ENCODE measurements at places on chromosomes 3 and 15.

- DNase-seq = no peak
Observed at GRCh38 chr3:123218990-123219389, 17.2 kb downstream of the SEC22A start.

DNA sequence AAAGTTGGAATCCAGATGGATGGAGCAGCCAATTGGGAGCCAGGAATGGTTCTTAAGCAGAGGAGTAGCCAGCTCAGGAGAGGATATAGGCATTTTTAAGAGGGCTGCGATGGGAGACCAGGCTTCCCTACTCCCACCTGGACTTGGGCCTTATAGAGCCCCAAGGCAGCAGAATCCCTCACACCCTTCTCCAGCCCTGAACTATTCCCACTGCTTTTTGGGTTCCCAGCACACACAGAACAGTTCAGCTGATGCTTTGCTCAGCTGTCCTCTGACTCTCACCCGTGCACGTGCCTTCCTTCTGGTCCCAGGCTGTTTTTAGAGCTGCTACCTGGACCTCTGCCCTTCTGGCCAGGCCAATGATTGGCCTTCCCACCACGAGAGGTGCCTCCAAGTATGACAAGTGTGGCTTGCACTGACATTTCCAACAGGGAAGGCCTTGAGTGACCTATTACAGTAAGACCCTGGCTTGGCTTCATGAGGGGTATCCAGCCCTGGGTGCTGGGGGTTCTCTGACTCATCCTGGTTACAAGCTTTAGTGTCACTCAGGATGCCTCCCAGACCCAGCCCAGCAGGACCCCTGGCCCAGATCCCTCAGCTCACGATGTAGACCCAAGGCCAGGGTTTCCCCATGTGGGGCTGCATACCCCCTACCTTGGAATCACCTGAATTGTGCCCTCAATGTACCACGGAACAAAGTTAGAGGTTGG, 25.2 kb downstream of the NOX5 start:
- DNase-seq = peak; percentile 33

GRCh38 chr3:142115867-142116668, 33.3 kb downstream of the TFDP2 start:
- no peak for DNase-seq

GRCh38 chr15:68126396-68126795, 72.3 kb downstream of the PIAS1 start:
- DNase-seq = no peak

GRCh38 chr15:66834881-66835878, 133.1 kb downstream of the SMAD6 start:
- no peak for DNase-seq

DNA sequence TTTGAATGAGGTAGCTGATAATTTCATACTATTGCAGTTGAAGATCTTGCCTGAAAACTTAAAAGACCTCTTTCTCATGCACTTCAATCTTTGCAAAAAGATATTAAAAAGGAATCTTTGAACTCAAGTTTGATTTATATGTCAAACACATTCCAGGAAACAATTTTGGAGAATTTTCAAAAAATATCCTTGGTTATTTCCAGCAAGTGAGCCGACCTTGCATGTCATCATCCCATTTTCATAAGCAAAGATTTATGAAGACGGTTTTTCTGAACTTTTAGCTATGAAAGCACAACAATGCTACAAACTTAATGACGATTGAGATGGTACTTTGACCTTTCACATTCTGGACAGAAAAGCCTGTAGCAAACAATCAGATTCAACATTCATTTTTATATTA, 95.6 kb downstream of the RFX7 start:
- no peak for DNase-seq

GRCh38 chr3:133424937-133425869, 25.3 kb downstream of the BFSP2 start:
- DNase-seq = no peak

DNA sequence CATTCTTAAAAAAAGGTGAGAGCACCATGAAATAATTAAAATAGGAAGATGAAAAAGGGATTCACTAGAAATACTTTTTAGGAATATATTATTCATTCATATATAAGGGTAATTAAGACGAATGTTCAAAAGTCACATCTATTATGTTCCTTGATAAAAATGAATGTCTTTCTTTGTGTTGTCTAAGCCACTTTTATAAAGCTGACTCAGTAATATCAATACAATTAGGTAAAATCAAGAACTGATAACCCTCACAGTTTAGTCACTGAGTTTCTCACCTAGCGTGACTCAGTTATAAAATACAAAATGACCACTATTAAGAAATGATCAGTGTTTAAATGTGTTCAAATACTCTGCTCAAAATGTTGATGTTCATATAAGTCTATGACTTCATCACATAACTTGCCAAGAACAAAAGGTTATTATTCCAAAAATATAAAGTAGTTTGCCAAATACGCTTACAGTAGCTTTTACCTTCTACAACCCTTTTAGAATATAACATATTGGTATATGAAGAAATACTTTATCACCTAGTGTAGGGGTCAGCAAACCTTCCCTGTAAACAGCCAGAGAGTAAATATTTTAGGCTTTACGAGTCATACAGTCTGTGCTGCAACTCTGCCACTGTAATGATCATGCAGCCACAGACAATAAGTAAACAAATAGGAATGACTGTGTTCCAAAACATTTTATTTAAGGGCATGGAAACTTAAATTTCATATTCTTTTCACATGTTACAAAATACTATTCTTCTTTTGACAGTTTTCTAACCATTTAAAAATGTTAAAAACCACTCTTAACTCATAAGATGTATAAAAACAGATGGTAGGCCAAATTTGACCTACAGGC, 369.8 kb downstream of the TBC1D5 start:
- DNase-seq = no peak

GRCh38 chr3:128491691-128491940, 1.4 kb downstream of the GATA2 start:
- peak; percentile 63 for DNase-seq

DNA sequence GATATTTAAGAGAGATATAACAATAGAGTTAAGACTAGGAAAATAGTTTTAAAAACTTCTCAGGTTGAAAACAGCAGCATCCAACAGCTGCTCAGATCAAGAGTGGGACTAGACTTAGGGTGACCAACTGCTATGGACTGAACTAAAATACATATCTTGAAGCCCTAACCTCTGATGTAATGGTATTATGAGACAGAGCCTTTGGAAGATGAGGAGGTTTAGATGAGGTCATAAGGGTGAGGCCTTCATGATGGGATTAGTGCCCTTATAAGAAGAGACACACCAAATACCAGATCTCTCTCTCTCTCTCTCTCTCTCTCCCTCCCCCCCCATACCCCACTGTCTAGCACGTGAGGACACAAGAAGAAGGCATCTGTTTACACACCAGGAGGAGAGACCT, 37.4 kb upstream of the GALNT15 start:
- no peak for DNase-seq

- DNase-seq = no peak
Observed at GRCh38 chr3:189927975-189928895, 192.5 kb downstream of the P3H2 start.

GRCh38 chr3:161020256-161020655, 84.9 kb downstream of the B3GALNT1 start:
- no peak for DNase-seq
